ENCODE measurements at places on chromosomes 2 and 18. TPM values are rescaled to one million over a fixed set of nuclear protein-coding genes. Genes with fewer than 3 reads are reported as not detected.

DNA sequence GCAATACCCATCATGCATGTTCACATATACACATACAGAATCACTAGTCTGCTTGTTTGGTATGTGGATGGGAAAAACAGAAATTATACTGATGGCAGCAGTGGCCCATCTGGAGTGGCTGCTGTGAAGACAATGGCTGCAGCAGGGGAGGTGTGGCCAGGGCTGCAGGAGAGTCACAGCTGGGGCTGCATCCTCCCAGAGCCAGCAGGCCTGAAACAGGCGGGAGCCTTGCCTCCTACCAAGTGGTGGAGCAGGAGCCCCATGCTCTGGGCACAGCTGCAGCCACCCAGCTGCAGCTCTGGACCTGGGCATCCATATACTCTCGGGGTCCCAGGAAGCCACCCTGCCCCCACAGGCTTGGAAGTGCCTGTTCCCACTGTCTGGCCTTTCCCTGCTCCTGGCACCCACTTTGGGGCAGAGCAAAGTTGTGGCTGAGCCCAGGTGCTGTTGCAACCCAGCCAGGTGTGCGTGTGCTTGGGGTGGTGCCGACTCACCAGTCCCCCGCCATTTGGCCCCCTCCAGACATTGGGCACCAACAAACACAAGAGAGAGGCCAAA, 136.6 kb downstream of the SPAG16 start:
- no peak for DNase-seq

DNA sequence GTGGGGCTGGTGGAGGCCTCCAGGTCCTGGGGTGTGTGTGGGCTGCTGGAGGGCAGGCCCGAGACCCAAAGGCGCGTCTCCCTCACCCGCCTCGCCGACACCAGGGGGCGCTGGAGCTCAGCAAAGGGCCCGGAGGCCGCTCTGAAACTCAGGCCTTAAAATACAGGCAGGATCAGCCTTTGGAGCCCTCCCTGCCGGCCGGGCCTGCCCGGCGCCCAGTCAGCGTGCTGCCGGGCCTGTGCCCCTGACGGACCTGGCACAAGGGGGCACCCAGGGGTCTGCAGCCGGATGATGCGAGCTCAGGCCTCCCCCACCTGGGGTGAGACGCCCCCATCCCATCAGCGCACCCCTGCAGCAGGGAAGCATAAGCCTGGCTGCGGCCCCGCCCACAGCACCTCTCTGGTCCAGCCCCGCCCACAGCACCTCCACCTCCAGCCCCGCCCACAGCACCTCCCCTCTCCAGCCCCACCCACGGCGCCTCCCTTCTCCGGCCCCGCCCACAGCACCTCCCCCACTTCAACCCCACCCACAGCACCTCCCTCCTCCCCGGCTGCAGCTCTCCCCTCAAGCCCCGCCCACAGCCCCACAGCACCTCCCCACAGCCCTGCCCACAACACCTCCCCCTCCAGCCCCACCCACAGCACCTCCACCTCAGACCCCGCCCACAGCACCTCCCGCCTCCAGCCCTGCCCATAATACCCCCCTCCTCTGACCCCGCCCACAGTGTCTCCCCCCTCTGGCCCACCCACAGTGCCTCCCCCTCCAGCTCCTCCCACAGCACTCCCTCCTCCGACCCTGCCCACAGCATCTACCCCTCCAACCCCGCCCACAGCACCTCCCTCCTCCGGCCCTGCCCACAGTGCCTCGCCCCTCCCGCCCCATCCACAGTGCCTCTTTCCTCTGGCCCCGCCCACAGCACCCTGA, 92.8 kb upstream of the OTOS start:
- DNase-seq, result peak; percentile 55

Gene MTERF4
- 59.3 TPM for polyA plus RNA-seq

DNA sequence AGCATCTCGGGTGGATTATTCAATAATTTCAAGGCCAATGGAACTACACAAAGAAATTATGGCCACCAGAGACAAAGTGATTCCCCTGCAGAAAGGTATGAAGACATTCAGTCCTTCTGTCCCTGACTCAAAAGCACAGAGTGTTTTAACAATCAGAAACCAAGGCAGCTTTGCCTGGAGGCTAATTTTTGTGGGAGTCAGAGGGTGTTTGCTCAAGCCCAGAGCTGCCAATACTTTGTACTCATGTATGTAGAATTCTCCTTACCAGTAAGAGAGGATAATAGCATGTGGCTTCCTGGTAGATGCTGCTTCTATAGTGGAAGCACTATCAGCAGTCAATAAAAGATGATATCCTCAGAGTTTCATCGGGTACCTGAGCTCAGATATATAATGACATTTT, 178.4 kb downstream of the KCNE4 start:
- DNase-seq, result no peak

Gene SMYD1
- polyA plus RNA-seq, result not detected

Gene TGFBRAP1
- polyA plus RNA-seq, result 14.4 TPM

- DNase-seq, result no peak
Observed at GRCh38 chr2:172702451-172702850, 33.2 kb upstream of the RAPGEF4 start.

Gene STARD6
- polyA plus RNA-seq, result 0.30 TPM

- DNase-seq, result no peak
Observed at GRCh38 chr2:105712981-105713596, 31.6 kb upstream of the NCK2 start.

DNA sequence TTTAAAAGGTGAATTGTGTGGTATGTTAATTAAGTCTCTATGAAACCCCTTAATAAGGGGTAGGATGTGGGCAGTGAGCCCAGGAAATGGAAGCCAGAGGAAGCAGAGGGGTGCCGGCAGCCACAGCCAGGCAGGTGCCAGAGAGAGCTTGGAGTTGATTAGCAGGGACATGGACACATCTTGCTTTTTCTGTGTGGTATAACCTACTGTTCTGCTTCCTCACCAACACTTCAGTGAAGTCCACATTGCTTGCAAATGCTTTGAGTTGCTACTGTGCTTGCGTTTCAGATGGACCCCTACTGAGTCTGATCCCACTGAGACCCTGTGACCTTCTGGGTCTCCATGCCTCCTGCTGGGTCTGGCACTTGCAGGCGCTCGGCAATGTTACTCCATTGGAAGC, 30.3 kb upstream of the ARHGEF4 start:
- peak; percentile 18 for DNase-seq

Gene ACKR3
- 4.7 TPM for polyA plus RNA-seq

- no peak for DNase-seq
Observed at GRCh38 chr2:125167820-125168219, 1142.7 kb downstream of the CNTNAP5 start.
